ENCODE measurements at places on chromosomes 12 and 14.

- DNase-seq = no peak
These were observed 77.8 kb downstream of the VCPKMT start for GRCh38 chr14:50038398-50039119.

DNA sequence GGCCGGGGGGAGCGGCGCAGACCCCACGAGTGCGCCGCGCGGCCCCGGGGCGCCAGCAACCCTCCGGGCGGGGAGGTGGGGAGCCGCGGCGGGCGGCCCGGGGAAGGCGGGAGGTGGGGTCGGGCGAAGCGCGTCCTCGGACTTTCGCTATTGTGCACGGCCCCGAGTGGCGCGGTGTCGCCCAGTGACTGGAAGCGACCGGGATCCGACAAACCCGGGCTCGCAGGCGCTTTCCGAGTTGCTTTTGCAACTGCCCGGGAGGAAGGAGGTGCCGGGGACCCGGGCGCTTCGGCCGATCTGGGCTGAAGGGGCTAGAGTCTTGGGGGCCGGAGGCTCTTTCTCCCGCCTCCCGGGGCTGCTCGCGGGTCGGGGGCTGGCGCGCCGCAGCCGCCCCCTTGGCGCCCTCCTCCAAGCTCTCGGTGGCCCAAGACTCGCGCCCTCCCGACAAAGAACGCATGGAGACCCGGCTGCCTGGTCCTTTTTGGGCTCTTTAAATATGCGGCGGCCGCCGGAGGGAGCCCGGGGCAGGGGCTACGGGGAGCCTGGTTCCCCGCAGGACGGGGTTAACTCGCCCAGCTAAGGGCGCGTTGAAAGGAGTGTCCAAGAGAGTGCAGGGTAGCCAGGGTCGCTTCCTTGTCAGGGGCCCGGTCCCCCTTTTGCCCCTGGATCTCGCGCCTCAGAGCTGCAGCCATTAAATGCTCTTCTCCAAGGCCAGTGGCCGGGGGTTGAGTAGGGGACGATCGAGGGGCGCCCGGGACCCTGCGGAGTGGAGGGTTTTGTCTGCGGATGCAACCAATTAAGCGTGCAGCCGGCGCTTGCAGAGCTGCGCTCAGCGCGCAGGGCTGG is 1.4 kb downstream of the HMGA2 start:
- no peak for DNase-seq

GRCh38 chr12:65278576-65279368 is at the start of gene MSRB3:
MSRB3 (plus strand) TSS chr12:65278683; CDS start chr12:65308580, 29,897 bp downstream.
- peak; percentile 45 for DNase-seq

DNA sequence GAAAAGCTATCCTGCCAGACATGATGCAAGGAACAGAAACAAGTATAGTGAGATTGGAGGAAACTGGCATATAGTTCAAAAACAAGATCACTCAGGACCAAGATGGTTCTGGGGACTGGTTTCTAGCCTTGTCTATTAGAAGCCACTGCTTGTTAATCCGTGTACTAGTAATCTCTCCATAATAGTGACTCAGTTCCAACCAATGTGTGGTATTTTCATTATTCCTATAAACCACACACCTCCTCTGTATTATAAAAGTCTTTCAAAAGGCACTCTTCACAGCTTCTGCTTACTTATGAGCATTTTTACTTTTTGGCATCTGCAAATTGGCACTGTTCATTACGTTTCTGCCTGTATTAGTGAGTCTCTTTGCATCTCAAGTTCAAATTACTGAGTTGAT is 140.3 kb downstream of the SLC6A15 start:
- DNase-seq = no peak

GRCh38 chr14:58826845-58827686 is 189.3 kb downstream of the DACT1 start:
- no peak for DNase-seq

- DNase-seq = no peak
These were observed 90.9 kb downstream of the PPP1R12A start for GRCh38 chr12:79843978-79844377.

DNA sequence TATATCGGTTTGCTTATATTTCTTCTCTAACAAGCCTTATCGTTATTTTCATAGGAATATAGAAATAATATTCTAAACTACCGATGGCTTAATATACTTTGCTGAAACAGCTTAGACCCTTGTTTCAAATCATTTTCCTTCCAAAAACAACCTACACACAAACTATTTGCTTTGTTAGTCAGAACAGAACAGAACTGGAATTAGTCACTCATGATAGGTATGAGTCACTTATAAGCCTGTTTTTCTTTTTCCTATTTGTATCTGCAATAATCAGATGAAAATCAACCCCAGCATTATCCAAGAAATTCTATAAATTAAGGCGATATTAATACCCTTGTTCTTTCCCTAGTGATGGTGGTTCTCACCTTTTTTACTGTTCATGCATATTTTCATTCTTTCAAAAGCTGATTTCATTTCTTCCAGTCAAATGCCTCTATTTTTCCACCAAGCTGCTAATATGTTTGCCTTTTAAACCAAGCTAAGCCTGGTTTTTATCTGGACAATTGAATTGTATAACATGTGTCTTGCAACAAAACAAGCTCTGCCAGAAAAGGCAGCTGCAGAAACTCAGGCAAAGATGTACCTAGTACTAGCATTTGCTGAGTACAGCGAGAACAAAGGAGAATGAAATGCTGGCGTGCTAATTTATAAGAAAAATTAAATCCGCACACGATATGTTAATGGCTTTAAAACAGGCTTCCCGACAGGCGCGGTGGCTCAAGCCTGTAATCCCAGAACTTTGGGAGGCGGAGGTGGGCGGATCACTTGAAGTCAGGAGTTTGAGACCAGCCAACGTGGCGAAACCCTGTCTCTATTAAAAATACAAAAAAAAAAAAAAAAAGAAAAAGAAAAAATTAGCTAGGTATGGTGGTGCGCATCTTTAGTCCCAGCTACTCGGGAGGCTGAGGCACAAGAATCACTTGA is 1418.2 kb downstream of the AACS start:
- no peak for DNase-seq

DNA sequence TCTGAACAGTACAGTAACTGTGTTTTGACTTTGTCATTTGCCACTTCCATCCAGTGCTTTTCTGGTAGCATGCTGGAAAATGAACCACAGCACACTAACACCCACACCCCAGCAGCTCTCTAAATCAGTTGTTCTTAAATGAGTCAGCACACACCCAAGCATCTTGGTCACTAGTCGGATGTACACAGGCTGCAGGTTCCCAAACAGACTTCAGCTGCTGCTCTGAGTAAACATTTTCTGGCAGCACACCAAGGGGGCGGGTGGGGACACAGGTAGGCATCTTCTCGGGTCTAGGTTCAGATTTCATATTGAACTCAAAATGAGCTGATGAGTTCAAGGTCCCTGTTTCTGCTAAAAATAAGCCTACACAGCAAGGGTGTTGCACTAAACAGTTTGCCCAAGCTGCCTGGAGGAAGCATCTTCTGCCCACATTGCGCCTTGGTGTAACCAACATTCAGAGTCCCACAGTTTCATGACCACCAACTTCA is 39.8 kb downstream of the IFNG start:
- no peak for DNase-seq

DNA sequence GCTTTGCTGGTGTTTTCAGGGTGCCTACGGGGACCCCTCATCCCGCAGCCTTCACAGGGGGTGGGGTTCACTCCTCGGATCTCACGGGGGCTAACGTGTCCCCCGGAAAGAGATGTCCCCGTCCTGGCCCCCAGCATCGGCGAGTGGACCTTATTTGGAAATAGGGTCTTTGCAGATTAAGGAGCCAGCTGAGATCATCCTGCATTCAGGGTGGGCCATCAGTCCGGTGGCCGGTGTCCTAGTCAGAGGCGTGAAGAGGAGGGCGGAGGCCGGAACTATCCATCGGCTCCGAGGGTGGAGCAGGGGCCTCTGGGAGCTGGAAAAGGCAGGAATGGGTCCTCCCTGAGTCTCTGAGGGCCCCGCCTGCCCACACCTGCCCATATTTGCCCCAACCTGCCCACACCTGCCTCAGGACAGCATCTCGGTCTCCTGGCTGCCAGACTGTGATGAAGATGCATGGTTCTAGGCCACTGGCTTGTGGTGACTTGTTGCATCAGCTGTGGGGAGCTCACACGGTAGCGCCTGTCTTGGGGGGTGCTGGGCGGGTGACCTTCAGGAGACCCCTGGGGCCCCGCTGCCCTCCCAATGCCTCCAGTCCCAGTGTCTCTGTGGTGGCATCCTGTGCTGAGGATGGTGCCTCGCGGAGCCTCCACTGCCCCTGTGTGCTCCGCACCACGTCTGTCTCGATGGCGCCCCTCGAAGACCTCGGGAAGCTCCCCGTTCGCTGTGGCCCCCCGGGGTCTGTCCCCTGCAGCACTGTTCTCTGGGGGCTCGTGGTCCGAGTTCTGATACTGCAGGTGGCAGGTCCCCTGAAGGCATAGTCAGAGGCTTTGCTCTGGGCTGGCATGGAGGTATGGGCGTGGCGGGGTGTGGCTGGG is 14.7 kb downstream of the NOC4L start:
- DNase-seq = no peak

- no peak for DNase-seq
These were observed 13.3 kb upstream of the RGS6 start for GRCh38 chr14:71918955-71919354.

GRCh38 chr14:68607081-68607866 is 185.6 kb downstream of the ZFP36L1 start:
- no peak for DNase-seq

GRCh38 chr12:1583421-1584078 is 10.8 kb downstream of the FBXL14 start:
- DNase-seq = peak; percentile 79

- DNase-seq = no peak
These were observed 153.1 kb downstream of the BCL11B start for GRCh38 chr14:99118946-99119345.

- DNase-seq = no peak
These were observed 7.2 kb downstream of the ALDH2 start for GRCh38 chr12:111773801-111774551.

DNA sequence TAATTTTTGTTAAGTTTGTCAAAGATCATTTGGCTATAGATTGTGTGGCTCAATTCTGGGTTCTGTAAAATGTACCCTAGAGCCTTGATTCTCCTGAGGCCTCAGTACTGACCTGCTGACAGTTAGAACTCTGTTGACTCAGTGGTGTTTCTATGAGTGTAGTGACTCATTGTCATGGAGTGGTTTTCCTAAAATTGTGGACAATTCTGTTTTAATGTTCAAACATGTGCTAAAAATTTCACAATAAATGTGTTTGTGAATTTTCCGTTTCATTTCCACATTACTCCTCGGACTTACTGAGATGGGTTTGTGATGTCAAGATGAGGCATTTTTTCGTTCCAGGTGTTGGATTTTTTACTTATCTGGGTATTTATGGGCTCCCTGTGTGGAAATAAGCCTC is 695.9 kb downstream of the TMEM121 start:
- no peak for DNase-seq

- no peak for DNase-seq
These were observed 83.5 kb downstream of the TTC7B start for GRCh38 chr14:90732718-90733117.

- DNase-seq = peak; percentile 87
These were observed 103.8 kb upstream of the ETV6 start for GRCh38 chr12:11545484-11546330.

DNA sequence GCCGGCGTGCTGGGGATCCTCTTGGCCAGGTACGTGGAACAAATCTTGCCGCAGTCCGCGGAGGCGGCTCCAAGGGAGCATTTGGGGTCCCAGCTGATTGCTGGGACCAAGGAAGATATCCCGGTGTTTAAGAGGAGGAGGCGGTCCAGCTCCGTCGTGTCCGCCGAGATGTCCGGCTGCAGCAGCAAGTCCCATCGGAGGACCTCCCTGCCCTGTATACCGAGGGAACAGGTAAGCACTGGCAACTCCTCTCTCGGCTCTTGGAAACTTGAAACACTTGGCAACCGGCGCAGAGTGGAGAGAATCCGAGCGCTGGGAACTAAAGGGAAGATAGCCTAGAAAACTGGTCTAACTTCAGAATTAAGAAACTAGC is 1.7 kb downstream of the PDE3A start:
- no peak for DNase-seq

DNA sequence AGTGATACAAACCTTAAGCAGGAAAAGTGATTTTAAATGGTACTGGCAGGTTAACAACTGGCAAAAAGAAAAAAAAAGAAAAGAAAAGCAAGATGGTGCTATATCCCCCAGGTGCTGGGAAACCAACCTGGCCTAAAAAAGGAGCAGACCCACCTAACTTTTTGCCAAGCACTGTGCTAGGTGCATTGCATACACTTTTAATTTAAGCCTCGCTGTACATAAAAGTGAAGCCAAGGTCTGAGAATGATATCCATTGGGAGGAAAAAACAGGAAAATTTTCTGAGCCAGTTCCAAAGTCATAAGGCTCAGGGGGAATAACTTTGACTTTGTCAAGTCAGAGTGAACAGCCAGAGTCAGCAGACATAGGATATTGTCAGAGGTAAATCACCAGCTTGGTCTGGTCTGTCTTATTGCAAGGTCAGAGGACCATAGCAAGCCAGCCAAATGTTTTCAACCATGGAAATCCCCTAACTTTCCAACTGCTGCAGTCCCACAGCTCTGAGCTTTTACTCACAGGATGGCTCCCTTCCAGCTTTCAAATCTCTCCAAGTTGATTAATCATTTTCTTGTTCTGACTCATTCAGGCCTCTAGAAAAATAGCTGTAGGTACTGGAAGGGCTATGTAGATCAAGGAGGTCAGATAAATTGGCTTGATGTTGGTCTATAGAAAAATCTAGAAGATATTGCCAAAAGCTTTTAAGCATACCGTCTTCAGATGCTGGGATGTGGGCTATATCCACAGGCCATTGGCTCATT is 412.9 kb downstream of the RAD51B start:
- no peak for DNase-seq

GRCh38 chr12:94710933-94711332 is 60.6 kb upstream of the TMCC3 start:
- peak; percentile 46 for DNase-seq

Measured in DND-41 (cell line).